ENCODE measurements at places on chromosomes 3 and 15.

DNA sequence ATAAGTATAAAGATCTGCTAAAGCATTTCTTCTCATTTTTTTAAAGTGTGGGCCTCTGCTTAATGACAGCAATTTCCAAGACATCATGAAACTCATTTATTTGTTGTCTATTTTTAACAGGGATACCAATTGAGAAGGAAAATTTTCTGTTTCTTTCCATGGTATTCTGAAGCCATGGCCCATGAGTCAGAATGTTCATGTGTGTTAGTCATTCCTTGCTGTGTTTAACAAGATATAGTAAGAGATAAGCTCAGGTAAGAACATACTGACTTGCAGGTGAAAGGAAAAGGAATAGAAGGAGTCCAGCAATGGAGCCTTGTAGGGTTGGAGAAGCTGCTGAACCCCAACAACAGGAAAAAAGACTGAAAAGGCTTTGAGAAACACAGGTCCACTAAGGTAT is 17.0 kb upstream of the ARID3B start:
- no peak for DNase-seq

DNA sequence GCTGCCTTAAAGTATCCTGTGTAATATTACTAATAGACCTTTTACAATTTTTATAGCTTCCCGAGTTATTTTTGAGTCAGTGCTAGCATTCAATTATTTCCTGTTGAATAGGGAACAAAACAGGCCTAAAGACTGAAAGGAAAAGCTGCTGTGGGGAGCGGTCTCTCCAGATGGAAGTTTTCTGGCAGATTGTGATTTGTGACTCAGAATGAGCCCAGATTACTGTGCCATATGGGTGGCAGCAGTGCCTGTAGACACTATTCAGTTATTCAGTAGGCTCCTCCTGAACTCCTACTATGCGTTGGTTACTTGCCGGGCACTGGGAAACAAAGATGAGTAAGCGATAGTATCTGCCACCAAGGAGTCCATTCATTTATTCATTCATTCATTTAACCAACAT is 211.8 kb downstream of the CHST2 start:
- DNase-seq, result peak; percentile 7

DNA sequence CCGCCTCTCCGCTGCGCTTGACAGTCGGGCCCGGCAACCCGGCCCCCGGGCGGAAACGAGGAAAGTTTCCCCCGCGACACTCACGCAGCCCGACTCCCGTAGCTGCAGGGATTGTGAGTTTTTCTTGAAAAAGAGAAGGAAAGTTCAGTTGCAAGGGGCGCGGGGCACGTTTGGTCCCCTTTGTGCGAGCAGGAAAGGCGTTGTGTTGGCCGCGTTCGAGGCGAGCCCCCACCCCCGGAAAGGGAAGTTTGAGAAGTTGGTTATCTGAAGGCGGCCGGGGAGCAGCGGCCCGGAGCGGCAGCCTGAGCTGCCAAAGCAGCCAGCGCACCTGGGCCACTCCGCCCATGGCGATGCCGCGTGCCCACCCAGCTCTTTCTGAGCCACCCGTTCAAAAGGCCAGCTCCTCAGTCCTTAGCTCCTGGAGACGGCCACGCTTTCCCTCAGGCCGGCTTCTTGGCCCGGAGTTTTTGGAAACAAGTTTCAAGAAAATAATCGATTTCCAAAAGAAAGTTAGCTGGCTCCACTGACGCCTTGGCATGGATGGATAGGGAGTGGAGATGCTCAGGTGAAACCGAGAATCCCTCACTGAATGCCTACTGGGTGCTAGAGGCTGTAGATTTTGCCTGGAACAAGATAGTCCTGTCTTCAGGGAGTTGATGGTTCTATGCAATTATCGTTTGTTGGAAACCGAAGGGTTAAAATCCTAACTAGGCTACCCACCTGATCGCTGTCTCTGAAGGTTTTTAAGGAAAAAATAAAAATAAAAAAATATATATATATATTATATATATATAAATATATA is 832 bp downstream of the TGFBR2 start:
- no peak for DNase-seq

- peak; percentile 63 for DNase-seq
Measured at GRCh38 chr3:160486459-160486869, 36.9 kb upstream of the TRIM59 start.

- DNase-seq, result no peak
Measured at GRCh38 chr3:119457246-119457645, 6.2 kb downstream of the TMEM39A start.

- no peak for DNase-seq
Measured at GRCh38 chr15:81026836-81027599, 26.3 kb downstream of the TLNRD1 start.

DNA sequence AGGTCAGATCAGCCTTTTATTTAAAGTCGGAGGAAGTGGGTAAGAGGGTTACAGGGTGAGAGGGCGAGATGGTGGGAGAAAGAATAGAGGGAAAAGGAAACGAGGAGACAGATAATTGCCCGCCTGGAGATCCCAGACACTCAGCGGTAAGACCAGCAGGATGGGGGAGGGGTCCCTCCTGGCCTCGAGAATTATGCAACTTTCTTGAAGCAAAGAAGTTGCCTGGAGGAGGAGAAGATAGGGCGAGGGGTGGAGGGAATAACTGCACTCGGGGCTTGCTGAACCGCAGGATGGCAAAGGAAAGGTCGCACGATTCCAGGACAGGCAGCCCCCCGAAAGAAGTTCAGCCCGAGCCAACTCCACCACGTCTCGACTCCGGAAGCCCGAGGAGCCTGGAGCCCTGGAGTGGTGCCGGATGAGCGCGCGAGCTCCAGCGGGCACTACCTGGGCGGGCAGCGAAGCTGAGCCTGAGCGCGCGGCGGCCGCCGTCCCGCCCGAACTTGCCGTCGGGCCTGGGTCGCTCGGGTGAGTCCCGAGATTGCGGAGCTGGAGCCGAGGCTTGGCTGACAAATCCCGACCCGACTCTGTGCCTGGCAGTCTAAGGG is 402 bp downstream of the WWTR1 start:
- DNase-seq, result no peak

DNA sequence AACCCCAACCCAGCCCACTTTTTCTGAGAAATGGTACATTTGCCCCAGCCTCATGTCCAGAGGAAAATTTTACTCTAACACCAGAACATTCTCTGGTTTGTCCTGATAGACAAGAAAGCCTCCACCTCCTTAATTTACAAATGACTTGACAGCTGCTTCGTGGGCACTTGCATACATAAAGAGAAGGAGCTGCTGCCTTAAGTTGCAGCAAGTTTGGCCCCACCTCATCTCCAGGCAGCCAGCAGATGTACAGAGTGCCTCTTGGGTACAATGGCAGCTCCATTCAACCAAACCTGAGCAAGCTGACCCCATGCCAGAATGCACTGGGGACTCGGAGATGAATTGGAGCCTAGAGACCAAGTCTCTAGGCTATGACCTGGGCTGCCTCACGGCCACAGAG is 6.2 kb upstream of the H1-8 start:
- no peak for DNase-seq
